Activated CD4-positive, alpha-beta T cell treated with anti-CD3 and anti-CD28 coated beads for 48 hours (primary cell): ENCODE measurements at places on chromosomes 3 and 15.

DNA sequence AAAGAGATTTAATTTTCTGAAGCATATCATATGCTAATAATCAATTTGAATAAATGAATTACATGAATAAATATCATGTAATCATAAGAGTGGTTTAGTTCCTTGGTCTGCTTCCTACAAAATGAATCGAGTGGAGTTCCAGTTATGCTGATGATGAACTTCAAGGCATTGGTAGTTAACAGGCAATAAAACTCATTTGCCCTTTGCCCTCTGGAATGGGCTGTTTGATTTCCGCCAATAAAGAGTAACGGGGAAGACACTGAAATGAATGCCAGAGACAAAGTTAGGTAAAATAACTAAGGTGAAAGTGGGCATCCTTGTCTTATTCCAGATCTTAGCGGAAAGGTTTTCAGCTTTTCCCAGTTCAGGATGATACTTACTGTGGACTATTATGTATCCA is 90.1 kb downstream of the C3orf38 start:
- DNase-seq = no peak

- DNase-seq = peak; percentile 71
These were observed 32.9 kb upstream of the CYP11A1 start for GRCh38 chr15:74400313-74400860.

DNA sequence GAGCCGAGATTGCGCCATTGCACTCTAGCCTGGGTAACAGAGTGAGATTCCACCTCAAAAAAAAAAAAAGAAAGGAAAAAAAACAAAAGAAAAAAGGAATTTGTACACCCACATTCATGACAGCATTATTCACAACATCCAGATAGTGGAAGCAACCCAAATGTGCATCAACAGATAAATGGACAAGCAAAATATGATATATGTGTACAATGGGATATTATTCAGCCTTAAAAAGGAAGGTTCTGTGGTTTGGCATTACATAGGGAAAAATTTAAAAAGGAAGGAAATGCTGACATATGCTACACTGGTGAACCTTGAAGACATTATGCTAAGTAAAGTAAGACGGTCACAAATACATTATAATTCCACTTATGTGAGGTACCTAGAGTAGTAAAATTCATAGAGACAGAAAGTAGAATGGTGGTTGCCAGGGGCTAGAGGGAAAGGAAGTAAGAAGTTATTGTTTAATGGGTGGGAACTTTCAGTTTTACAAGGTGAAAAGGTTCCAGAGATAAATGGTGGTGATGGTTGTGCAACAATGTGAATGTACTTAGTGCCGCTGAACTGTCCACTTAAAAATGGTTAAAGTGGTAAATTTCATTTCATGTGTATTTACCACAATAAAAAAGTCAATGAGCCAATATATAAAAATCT is 118.5 kb downstream of the MYLK start:
- DNase-seq = no peak

- DNase-seq = no peak
These were observed 75.0 kb upstream of the CADPS start for GRCh38 chr3:62950210-62950609.
